IPS DF 6.9 (cell line): ENCODE measurements at places on chromosomes 7 and 10.

DNA sequence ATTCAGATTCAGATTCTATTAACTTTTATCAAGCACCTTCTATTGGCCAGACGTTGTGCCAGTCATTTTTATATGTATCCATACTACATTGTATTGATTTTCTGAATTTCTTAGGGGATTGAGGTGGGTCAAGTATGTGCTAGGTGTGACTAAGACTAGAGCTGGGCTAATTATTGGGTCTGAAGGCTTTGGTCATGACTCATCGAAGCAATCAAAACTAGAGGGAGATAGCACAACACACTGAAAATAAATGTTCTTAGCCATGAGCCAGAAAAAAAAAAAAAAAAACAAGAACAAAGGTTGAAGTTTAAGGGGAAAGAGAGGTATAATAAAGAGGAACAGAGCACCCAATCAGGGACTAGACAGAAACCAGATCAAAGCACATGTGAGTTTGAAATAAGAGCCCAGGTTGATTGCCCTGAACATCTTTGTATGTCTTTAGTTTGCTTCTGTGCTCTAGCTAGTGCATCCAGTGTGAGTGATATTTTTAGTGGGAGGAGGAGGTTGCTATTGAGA lies 171.6 kb upstream of the FOXP2 start:
- H3K27me3 ChIP-seq: no peaks in the 10 kb centered on the region
- H3K4me3 ChIP-seq: no peak overlapping the region
- no peaks in the 10 kb centered on the region for H3K36me3 ChIP-seq
- DNase-seq: no peak
- no peaks in the 10 kb centered on the region for H3K4me1 ChIP-seq

DNA sequence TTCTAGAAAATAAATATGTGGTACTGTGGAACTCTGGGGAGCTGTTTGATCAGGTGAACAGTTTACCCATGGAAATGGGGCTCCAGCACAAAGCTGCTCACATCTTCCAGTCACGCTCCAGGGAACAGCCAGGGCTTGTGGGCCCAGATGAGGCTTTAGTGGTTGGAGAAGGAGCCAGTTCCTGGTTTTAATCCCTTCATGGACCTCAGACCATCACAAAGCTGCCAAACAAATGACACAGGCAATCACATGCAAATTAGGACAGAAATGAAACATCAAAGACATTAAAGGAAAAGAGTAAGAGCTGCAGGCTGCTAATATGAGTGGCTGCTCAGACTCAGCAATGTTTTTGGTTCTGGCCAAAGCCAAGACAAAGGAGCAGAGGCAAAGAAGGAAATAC lies 2.2 kb upstream of the ATP6V0E2 start:
- peaks cover 7% of the 10 kb centered on the region; the same call in 1 of the 2 replicates for H3K27me3 ChIP-seq
- DNase-seq: no peak
- no peaks in the 10 kb centered on the region for H3K36me3 ChIP-seq
- peaks cover 2% of the 10 kb centered on the region; the same call in 1 of the 2 replicates for H3K4me1 ChIP-seq

DNA sequence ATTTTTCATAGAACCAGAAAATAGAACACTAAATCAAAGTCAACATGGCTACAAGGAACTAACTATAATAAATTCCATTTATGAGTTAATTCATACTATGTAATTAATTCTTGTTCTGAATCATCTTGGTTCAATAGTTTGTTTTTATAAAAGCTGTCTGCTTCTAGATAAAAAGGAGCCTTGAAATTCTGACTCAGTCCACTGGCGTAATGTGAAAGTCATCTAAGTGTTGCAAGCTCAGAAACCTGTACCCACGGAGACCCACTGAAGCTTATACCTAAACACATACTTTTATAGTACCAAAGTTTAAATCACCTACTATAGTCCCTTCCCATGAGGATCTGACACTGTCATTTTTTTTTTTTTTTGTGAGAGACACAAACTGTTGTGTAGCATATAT lies 489.4 kb downstream of the SEMA3D start:
- no peaks in the 10 kb centered on the region for H3K27me3 ChIP-seq
- no peak for DNase-seq
- no peak overlapping the region for H3K27ac ChIP-seq
- no peaks in the 10 kb centered on the region for H3K36me3 ChIP-seq
- H3K4me1 ChIP-seq: no peaks in the 10 kb centered on the region

DNA sequence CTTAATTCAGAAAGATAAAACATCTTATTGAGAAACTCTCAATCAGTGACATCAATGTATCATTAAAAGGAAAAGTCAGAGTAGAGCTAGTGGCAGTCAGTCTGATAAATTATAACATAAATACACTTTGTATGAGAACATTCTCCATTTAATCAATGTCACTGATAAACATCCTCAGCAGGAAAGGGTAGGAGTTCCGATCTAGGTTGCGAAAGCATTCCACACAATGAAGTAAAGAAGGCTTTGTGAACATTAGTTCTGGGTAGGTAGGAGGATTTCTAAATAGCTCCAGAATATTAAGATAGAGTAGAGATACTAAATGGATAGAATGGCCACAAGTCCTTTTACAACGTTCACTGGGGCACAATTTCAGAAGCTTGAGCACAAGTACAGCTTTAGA lies 179.7 kb upstream of the MALRD1 start:
- no peaks in the 10 kb centered on the region for H3K36me3 ChIP-seq
- H3K4me1 ChIP-seq: no peaks in the 10 kb centered on the region
- no peak overlapping the region for H3K27ac ChIP-seq
- no peaks in the 10 kb centered on the region for H3K27me3 ChIP-seq
- no peak for DNase-seq

- no peaks in the 10 kb centered on the region for H3K36me3 ChIP-seq
- H3K27me3 ChIP-seq: no peaks in the 10 kb centered on the region
- no peak overlapping the region for H3K27ac ChIP-seq
- no peak overlapping the region for H3K4me3 ChIP-seq
Observed at GRCh38 chr10:97539523-97540200, 32.9 kb upstream of the ANKRD2 start.

GRCh38 chr10:128839134-128839533 lies 627.9 kb upstream of the MGMT start:
- no peaks in the 10 kb centered on the region for H3K4me1 ChIP-seq
- no peak overlapping the region for H3K27ac ChIP-seq
- DNase-seq: no peak

DNA sequence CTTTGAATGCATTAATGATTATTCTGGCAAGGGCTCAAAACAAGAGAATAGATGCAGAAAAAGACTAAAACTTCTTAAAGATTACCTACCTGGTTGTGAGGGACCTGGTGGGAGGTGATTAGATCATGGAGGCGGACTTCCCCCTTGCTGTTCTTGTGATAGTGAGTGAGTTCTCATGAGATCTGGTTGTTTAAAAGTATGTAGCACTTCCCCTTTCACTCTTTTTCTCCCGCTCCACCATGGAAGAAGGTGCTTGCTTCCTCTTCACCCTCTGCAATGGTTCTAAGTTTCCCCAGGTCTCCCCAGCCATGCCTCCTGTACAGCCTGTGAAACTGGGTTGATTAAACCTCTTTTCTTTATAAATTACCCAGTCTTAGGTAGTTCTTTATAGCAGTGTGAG lies 226.6 kb downstream of the ARHGAP12 start:
- no peaks in the 10 kb centered on the region for H3K27me3 ChIP-seq
- H3K4me3 ChIP-seq: no peak overlapping the region
- DNase-seq: no peak
- H3K4me1 ChIP-seq: no peaks in the 10 kb centered on the region
- H3K27ac ChIP-seq: no peak overlapping the region
- peaks cover 2% of the 10 kb centered on the region; the same call in 1 of the 2 replicates for H3K36me3 ChIP-seq

DNA sequence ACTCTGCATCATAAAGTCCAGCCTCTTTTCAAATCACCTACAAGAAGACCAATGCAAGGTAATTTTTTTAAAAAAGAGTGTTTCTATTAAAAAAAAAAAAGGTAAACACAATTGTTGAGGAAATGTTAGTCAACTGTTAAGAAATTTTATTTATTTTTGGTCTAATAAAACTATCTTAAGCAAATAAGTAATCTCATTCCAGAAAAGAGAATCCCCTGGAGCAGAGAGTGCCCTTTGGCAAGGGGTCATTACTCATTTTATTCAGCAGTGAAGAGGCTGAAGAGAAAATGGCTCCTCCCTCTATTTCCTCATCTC lies 63.4 kb upstream of the GSDME start:
- H3K36me3 ChIP-seq: no peaks in the 10 kb centered on the region
- H3K27ac ChIP-seq: no peak overlapping the region
- H3K4me3 ChIP-seq: no peak overlapping the region
- DNase-seq: no peak
- H3K4me1 ChIP-seq: no peaks in the 10 kb centered on the region

DNA sequence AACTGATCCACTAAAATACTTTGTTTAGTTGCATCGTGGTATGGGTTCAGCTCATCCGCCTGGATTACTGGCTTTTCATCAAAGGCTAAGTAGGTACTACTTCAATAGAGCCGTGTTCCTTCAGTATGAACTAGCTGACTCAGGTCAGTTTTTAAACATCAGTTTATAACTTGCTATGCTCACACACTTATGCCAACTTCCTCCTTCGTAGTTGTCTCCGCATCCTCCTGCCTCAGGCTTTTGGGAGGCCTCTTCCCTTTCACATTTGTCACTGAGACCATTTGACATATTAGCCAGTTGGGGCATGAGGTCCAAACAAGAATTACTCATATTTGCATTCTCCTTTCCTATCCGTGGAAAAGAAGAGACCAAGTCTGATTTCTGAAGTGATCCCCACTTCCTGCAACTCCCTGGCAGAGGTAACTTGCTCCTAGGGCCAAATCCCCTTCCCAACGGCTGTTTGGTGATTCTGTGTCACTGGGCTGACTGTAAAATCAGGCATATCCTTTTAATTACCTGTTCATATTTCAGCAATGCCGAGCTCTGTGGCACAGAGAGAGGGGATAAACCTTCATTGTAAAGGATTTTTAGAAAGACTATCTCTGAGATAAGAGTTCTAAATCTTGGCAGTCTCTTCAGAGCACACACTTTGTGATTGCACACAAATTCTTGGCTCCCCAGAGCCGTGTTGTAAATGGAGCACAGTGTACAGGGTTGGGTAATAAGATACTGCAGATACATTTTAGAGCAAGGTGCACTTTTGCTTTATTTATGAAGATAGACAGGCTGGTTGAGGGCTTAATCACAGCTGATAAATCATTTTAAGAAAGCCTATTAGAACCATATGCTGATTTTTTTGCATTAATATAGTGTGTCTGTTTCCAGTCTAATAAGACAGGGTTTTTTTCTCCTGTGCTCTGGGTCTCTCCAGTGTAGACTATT lies 108.0 kb downstream of the CREB5 start:
- DNase-seq: no peak
- no peak overlapping the region for H3K27ac ChIP-seq
- no peaks in the 10 kb centered on the region for H3K36me3 ChIP-seq
- peaks cover 5% of the 10 kb centered on the region for H3K4me1 ChIP-seq
- no peaks in the 10 kb centered on the region for H3K27me3 ChIP-seq

DNA sequence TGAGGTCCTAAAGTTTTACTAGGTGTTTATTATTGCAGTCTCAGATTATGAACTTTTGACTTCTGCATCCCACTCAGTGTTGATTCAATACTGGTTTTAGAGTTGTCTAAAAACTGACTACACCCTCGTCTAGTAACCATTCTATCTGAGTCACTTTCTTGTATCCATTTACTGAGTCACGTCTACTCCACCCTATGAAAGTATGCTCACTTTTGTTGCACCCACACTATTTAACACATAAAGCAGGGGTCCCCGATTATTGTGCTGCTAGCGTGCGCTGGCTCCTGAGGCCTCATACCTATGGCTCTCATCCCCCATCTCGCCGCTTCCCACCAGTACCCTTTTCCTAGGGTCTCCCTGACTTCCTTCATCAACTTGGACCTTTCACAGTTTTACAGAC lies 2.0 kb downstream of the SAMD9 start:
- no peak for DNase-seq
- H3K4me1 ChIP-seq: no peaks in the 10 kb centered on the region
- no peaks in the 10 kb centered on the region for H3K36me3 ChIP-seq
- H3K27me3 ChIP-seq: no peaks in the 10 kb centered on the region

DNA sequence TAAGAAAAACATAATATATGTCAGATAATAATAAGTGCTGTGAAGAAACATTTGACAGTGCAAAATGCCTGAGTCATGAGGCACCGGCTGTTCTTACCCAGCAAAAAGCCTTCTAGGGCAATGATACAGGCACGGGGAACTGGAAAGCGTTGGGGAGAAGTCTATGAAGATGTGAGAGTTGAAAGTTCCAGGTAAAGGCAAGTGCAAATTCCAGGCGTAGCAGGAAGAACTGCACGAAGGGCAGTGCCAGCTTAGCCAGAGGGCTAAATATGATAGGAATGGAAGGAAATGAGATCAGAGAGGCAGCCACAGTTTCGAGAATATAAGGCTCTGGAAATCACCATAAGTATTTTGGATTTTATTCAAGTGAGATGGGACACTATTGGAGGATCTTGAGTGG lies 87.0 kb downstream of the IPMK start:
- H3K4me1 ChIP-seq: no peaks in the 10 kb centered on the region
- H3K4me3 ChIP-seq: no peak overlapping the region
- H3K27ac ChIP-seq: no peak overlapping the region
- H3K27me3 ChIP-seq: no peaks in the 10 kb centered on the region
- H3K36me3 ChIP-seq: no peaks in the 10 kb centered on the region

- no peak for DNase-seq
- no peak overlapping the region for H3K27ac ChIP-seq
- no peaks in the 10 kb centered on the region for H3K4me1 ChIP-seq
Observed at GRCh38 chr10:48501787-48502771, 102.8 kb downstream of the ARHGAP22 start.

- no peak overlapping the region for H3K4me3 ChIP-seq
- no peak overlapping the region for H3K27ac ChIP-seq
- DNase-seq: no peak
- no peaks in the 10 kb centered on the region for H3K4me1 ChIP-seq
Observed at GRCh38 chr7:124761164-124761715, 4.4 kb downstream of the GPR37 start.

- H3K4me3 ChIP-seq: no peak overlapping the region
- H3K27ac ChIP-seq: no peak overlapping the region
- no peak for DNase-seq
- no peaks in the 10 kb centered on the region for H3K27me3 ChIP-seq
Observed at GRCh38 chr10:48758411-48758810, 73.7 kb downstream of the WDFY4 start.

DNA sequence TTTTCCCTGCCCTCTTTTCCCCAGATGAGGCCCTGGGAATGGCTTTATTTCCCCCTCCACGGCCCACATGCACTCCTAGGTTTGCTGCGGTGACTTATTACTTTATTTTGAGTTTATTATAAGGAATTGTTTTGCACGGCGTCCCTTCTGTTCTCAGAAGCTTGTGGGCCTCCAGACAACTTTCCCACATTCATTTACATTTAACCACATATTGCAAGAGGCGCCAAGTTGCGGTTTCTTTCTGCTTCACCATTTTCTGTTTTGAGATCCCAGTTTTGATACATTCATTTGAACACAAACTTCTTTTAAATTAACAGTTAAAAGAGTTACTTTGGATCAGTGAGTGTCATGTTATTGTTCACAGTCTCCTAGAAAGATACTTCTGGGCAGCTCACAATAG lies 532.5 kb upstream of the MGMT start:
- no peak overlapping the region for H3K27ac ChIP-seq
- H3K4me1 ChIP-seq: no peaks in the 10 kb centered on the region
- no peaks in the 10 kb centered on the region for H3K36me3 ChIP-seq
- H3K27me3 ChIP-seq: no peaks in the 10 kb centered on the region
- H3K4me3 ChIP-seq: no peak overlapping the region

DNA sequence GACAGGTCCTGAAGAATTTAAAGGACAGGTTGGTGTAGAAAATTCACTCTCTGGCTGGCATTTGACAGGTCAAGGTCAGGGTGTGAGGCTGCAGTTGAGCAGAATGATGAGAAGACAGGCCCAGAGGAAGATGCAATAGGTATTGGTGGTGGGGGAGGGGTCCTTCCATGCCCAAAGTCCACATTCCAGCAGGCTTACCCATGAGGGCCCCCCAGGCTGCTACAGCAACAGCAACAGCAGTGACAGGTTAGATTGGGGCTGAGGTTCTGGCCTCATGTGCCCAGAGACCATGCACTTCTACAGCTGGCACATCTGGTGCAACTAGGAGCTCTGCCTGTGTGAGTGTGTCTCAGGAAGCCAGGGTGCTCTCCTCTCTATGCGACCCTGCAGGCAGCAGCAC lies 223.5 kb upstream of the GHITM start:
- no peak overlapping the region for H3K4me3 ChIP-seq
- no peak for DNase-seq
- peaks cover 3% of the 10 kb centered on the region; the same call in 1 of the 2 replicates for H3K4me1 ChIP-seq
- no peaks in the 10 kb centered on the region for H3K36me3 ChIP-seq
